ENCODE measurements at places on chromosomes 12 and 14. TPM values are rescaled to one million over a fixed set of nuclear protein-coding genes. Genes with fewer than 3 reads are reported as not detected.

- DNase-seq, result no peak
These were observed 73.9 kb downstream of the EID3 start for GRCh38 chr12:104377514-104377812.

Gene PIANP
- polyA plus RNA-seq, result 1.2 TPM

- no peak for DNase-seq
These were observed at the start of gene NTS for GRCh38 chr12:85874031-85874461. TSS of gene NTS (plus strand) at chr12:85874295. CDS start at chr12:85874404, 109 bp downstream.

DNA sequence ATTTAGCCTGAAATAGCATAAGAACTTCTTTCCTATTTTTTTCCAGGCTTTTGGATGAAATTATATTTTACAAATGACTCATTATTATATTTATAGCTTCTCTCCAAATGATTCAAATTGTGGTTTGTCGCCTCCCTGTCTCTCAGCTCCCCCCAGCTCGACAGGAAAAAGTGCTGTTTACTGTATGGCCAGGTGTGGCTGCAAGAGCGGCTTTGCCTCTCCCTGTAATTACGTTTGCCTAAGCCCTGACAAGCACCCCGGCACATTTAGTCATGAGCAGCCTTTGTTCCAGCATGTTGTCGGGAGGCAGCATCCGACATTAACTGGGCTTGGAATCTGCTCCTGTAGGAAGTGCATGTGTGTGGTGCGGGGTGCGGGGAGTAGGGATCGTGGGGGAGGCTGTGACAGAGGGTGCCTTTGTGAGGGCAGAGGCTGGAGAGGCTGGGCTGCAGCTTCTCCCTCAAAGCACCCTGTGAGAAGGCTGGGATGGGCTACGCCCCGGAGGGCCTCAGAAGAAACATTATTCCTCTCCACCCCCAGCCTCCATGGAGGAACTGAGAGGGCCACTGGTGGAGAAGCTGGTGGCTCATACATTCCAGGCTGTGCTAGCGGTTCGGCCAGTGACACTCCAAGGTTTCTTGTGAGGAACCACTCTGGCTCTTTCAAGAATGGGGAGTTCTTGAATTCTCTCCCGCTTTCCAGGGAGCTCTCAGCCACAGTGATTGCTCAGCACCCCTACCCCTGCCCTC is 42.1 kb upstream of the CTDSP2 start:
- DNase-seq, result no peak

DNA sequence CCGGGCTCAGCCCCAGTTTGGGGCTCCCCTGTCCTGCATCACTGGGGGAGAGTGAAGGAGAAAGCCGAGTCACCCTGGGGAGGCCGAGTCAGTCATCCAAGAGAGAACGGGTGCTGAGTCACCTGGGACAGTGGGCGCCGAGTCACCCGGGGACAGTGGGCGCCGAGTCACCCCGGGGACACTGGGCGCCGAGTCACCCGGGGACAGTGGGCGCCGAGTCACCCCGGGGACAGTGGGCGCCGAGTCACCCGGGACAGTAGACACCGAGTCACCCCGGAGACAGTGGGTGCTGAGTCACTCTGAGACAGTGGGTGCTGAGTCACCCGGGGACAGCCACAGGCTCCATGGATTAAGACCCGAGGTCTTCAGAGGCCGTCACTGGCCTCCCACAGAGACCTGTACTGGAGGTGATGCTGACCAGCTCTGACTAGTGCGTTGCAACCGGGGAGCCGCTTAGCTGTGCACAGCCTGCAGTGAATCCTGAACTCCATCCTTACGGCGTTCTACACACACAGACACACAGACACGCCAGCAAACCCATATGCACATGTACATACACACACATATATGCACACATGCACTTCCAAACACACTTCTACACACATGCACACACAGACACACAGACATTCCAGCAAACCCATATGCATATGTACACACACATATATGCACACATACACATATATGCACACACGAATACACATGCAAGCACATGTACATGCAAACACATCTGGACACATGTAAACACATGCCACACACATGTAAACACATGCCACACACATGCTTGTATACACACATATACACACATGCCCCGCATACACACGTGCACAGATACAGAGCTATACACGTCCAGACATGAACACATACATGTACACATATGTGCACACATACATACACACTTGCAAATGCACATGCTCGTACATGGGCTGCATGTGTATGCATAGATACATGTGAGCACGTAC is 64.9 kb upstream of the GALNT9 start:
- no peak for DNase-seq

- DNase-seq, result no peak
These were observed 326.7 kb downstream of the ADGRD1 start for GRCh38 chr12:131280426-131280825.
